HEK293T (cell line): ENCODE measurements at places on chromosomes 11 and 22.

GRCh38 chr11:91147885-91148284 lies 925.0 kb upstream of the CHORDC1 start:
- DNase-seq: no peak

DNA sequence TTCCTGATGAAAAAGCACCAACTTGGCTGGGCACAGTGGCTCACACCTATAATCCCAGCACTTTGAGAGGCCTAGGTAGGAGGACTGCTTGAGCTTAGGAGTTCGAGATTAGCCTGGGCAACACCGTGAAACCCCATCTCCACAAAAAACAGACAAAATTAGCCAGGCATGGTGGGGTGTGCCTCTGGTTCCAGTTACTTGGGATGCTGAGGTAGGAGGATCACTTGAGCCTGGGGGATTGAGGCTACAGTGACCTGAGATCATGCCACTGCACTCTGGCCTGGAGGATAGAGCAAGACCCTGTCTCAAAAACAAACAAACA lies 3.0 kb downstream of the HPS4 start:
- no peak for DNase-seq

DNA sequence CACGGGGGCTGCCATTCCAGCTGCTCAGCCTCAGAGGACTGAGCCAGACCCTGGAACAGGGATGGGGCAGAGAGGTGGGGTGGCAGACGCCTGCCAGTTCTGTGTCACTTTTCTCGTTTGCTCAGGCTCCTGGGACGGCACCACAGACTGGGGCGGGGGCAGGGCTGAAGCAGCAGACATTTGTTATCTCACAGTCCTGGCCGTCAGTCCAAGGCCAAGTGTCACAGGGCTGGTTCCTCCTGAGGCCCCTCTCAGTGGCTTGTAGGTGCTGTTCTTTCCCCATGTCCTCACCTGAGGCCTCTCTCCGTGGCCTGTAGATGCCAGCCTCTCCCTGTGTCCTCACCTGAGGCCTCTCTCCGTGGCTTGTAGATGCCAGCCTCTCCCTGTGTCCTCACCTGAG lies 24.7 kb downstream of the TPCN2 start:
- DNase-seq: no peak

DNA sequence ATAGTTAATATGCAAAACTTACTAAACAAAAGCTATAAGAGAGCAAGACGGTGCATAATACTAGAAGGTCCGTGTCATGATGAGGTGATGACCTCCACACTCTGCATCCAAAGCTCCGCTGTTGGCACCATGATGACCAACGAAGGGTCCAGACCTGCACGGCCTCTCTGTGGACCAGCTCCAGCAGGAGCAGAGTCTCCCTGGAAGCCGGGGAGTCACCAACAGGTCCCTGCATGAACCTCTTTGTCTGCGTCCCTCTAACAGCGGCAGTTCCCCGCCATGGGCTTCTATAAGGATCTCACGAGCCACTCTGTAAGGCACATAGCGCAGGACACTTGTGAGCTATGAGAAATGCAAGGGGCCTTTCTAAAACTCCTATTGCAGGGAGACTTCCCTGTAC lies 517.3 kb downstream of the BRD1 start:
- DNase-seq: no peak

- no peak for DNase-seq
Measured at GRCh38 chr11:82972103-82972502, 70.6 kb downstream of the DDIAS start.

- DNase-seq: no peak
Measured at GRCh38 chr11:28228196-28228895, 120.2 kb downstream of the METTL15 start.

DNA sequence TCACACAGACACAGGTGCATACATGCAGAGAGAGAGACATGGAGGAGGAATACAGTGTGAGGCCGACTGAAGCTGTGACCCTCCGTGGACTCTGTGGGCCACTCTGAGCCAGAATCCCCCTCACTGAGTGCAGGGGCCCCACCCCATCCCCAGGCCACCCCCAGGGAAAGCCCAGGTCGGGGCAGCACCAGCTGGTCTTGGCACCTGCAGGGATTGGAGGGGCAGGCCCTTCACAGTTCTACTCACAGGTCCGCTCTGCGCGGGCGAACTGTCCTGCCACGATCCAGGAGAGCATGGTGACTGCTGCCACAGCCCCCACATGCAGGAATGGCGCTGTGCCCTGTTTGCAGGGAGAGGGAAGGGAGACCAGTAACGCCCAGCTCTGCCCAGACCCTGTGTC lies 16.3 kb upstream of the KLHL35 start:
- DNase-seq: no peak

GRCh38 chr11:47499161-47499560 lies 50.2 kb upstream of the RAPSN start:
- no peak for DNase-seq

GRCh38 chr11:126153972-126154371 lies 57.5 kb downstream of the RPUSD4 start:
- peak; percentile 63 for DNase-seq

DNA sequence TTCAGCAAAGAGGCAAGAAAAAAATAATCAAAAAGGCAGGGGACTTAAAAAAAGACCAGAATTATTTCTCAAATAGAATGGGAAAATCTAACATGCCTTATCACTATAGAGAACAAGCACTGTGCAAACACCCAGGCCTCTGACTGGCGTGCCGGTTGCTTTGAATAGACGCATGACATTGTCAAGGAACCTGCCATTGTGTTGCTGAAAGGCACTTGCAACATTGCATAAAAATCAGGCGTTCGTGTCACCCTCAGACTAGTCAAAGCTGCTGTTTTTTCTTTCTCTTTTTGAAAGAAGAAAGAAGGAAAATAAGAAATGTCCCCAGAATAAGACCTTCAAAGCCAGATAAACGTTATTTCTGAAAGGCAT lies 549.3 kb upstream of the CADM1 start:
- no peak for DNase-seq

DNA sequence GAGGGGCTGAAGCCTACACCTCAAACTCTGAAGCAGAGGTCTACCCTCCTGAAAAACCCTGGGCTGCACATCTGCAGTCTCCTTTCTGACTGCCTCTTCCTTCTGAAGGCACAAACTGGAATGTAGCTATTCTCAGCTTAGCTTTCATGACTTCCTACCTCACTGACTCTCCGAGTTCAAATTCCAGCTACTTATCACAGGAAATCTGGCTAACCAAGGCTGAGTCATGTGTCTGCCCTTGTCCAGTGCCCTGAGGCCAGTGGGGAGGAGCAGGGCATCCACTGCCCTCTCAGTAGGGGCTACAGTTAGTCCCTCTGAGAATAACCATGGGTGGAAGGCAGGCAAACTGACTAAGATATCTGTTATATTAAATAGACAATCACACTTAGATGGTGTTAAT lies 29.2 kb downstream of the PDGFD start:
- no peak for DNase-seq

GRCh38 chr22:25083807-25084200 lies 115.9 kb upstream of the CRYBB3 start:
- no peak for DNase-seq

DNA sequence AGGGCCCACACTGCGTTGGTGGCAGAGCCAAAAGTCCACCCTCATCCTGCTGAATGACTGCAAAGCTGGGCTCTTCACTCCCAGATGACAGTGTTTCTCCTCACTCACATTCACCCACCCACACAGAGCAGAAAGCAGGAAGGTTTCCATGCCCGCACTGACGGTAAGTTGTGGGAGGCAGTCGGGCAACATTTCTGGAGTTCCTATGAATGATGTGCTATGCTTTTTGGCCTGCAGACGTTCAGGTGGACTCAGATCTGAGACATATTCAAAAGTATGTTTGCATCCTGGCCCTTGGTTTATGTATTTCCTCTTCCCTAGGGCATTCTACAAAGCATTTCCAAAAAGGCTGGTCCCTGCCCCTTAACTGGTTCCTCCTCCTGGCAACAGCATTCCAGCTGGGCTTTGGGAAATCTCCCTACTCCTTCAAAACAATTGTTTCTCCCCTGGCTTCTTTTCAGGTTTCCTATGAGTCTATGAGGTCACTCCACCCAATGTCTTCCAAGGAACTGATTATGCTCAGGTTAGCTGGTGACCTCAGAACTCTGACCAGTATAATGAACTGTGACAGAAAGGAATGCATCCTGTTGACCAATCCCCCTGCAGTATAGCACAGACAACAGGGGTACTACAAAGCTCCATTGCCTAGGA lies 36.4 kb downstream of the PACSIN2 start:
- no peak for DNase-seq

DNA sequence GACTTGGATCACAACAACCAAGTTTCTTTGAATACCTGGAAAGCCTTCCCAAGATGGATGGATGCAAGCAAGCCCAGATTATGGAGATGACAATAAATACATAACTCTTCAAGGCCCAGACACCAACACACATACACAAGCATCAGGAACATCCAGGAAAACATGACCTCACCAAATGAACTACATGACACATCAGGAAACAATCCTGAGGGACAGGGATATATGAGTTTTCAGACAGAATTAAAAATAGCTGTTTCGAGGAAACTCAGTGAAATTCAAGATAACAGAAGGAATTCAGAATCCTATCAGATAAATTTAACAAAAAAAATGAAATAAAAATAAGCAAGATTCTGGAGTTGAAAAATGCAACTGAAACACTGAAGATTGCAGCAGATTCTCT lies 659.4 kb downstream of the METTL15 start:
- no peak for DNase-seq

DNA sequence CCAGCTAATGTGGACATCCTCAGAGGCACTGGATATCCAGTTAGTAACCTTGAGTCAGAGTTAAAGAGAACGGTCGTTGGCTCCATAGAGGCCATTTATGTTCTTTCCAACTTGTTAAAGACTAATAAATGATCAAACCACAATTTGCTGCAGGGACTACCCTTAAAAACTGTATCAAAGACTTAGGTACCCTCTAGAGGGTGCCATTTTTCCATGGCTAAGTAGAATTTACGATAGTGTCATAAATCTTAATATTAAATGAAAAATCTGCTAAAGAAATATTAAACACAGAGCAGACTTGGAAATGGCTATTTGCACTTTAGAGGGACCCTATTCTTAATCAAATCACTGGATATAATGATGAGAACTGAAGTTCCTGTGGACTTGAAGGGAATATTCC lies 685.2 kb upstream of the CHORDC1 start:
- DNase-seq: no peak

GRCh38 chr11:7031471-7031871 lies 11.2 kb downstream of the NLRP14 start:
- no peak for DNase-seq

DNA sequence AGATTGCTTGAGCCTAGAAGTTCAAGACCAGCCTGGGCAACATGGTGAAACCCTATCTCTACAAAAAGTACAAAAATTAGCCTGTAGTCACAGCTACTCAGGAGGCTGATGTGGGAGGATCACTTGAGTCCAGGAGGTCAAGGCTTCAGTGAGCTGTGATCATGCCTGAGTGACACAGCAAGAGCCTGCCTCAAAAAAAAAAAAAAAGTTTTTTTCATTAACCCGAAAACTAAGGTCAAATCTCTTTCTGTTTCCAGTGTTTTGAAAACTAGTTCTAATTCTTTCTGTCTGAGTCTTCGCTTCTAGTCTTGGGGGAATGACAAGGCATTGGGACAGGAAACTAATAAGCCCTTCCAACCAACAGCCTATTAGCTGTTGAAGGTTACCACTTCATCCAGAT lies 57.6 kb downstream of the LIF start:
- no peak for DNase-seq

GRCh38 chr22:29479417-29480261 lies at the start of gene NEFH:
Gene NEFH, plus strand, starts transcription at chr22:29480218. Its CDS starts 45 bp downstream, at chr22:29480263.
- no peak for DNase-seq

GRCh38 chr11:93903989-93904388 lies 53.6 kb upstream of the VSTM5 start:
- no peak for DNase-seq

- DNase-seq: no peak
Measured at GRCh38 chr11:1116104-1116503, 41.4 kb downstream of the MUC2 start.

GRCh38 chr11:23540101-23540561 lies 679.9 kb upstream of the CCDC179 start:
- DNase-seq: peak; percentile 45

GRCh38 chr11:2194877-2195755 lies 23.5 kb upstream of the TH start:
- DNase-seq: peak; percentile 76

DNA sequence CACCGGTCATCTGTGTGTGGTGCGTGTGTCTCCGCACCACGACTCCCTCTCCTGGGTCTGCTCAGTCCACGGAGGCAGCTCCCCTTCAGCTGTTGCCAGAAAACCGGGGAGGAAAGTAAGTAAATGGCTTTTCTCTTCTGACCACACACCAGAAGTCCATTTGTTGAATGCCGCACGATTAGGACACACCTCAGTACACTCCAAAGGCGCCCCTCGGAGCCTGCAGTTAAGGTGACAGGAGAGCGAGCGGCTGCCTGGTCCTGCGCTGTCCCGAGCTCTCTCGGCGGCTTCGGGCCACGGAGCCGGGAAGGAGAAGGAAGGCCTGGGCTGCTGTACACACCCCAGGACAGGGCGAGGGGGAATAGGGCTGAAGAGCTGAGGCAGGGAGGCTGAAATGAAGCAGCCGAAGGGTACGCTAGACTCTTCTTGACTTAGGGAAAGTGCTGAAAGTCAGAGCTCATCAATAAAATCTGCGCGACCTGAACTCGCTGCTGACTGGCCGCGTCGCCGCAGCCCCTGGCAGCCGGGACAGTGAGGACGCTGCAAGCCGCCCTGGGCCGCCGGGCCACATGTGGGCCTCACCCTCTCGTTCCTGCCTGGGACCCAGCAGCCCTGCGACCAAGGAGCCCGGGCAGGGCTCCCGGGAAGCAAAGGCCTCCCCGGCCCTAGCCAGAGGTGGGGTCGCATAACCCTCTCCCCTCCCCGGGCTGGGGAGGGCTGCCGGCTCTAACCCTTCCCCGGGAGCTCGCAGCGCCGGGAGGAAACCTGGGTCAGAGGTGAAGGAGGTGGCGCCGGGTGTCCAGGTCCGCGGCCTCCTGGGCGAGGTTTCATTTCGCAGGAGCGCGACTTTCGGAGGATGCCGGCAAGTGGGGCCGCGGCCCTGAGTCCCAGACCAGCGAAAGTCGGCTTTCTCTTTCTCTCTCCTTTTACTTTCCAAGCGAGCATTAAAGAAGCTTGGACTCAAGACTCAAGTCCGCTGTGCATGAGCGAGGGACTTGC lies 1.6 kb upstream of the PAX6 start:
- DNase-seq: peak; percentile 20

DNA sequence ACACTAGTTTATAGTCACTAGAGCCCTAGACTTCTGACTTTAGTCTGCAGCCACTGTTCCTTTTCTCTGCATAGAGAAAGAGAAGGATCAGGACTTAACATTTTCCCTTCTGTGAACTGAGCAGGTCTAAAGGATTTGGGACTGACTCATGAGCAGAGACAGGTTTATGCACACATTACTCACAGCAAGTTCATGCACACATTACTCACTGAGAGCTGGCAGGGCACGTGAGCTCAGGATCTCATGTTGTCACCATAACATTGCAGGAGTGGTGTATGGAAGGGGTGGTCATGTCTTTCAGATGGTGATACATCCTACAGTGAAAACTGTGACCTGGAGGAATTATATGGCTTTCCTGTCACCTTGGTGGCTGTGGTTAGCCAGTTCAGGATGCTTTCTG lies 56.4 kb downstream of the CEP164 start:
- no peak for DNase-seq

- no peak for DNase-seq
Measured at GRCh38 chr11:8914661-8915018, 3.7 kb downstream of the AKIP1 start.
